ENCODE measurements at places on chromosomes 5 and 9.
A peak's percentile ranks its signal among the peaks of the same experiment; 100 is the strongest.

DNA sequence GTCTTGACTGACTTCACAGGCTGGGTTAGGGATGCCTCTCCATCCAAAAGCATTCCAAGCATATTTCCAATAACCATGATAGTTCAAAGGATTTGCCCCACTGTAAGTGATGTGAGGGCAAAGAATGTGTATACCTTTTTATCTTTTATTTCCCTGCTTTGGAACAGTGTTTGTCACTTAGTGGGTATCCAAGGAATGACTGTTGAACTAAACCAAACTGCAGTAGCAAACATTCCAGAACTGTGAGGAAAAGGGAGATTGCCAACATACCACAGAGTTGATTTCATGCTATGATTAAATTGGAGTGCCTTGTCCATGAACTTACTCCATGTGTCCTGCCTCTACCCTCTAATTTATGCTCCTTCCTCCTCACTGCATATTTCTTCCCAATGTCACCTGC is 400.0 kb downstream of the KIAA0825 start:
- DNase-seq = no peak

DNA sequence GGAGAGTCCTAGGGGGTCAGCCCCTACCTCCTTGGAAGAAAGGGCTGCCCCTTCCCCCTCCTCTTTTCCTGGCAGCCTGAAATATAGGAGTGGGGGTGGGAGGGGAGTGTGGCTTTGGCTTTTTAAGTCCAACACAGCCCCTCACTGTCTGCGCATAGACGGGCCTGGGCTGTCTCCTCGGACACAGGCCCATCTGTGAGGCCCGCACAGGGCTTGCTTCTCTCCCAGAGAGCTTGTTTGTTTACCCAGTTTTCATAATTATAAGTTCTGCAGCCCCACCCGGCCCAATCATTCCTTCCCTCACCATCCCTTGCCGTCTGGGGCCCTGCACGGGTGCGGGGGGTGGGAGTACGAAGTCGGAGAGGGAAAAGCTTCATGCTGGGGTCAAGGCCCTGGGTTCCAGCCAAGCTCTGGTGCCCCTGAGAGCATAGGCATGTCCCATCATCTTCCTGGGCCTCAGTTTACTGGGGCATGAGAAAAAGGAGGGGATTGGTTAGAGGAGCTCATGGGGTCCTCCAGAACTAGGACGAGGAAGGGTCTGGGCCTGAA is 54.0 kb upstream of the STXBP1 start:
- no peak for DNase-seq

- no peak for DNase-seq
Observed at GRCh38 chr5:16603295-16603694, 13.5 kb downstream of the RETREG1 start.

DNA sequence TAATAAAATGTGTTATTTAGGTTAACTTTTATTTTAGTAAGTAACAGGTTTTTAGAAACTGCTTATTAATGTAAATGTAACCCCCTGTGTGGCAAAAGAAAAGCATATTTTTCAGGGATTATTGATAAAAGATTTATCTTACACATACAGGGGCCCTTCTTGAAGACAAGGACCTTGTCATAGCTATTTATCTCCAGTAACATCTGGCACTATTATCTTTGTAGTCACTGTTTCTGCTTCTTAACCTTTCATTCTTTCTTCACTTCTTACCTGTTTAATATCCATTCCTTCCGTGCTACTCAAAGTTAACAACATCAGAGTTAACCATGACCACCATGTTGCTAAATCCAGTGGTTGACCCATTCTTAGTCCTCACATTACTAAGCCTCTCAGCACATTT is 117.8 kb upstream of the VCAN start:
- no peak for DNase-seq

DNA sequence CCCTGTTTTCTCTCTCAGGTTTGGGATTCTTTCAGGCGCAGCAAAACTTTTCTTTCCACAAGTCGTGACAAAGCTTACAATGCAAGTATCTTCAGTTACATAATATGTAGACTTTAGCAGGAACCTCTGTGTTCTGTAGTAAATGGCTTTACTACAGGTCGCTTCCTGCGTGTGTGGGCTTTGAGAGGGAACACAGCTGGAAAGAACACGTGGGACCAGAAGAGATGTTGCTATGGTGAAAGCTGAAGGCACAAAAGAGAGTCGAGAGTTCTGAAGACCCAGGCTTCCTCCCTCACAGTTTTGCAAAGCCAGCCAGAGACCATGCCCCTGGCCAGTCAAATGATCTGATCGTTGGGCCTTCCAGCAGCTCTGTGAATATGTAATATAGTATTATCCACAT is 4.0 kb downstream of the ANKRD55 start:
- peak; percentile 75 for DNase-seq

GRCh38 chr5:124301850-124302249 is 444.6 kb downstream of the ZNF608 start:
- no peak for DNase-seq

All from left kidney (tissue), 8 donors.